ENCODE measurements at places on chromosomes 5 and 9.

GRCh38 chr9:2242831-2243330 is 227.7 kb downstream of the SMARCA2 start:
- no peak for DNase-seq
- no peaks in the 10 kb centered on the region for H3K27me3 ChIP-seq
- 0 out of 2 replicates have a peak, but pooled peaks cover 4% of the 10 kb centered on the region for H3K4me1 ChIP-seq
- peak overlapping the region; percentile 68 for H3K4me3 ChIP-seq
- no peak overlapping the region for H3K27ac ChIP-seq

DNA sequence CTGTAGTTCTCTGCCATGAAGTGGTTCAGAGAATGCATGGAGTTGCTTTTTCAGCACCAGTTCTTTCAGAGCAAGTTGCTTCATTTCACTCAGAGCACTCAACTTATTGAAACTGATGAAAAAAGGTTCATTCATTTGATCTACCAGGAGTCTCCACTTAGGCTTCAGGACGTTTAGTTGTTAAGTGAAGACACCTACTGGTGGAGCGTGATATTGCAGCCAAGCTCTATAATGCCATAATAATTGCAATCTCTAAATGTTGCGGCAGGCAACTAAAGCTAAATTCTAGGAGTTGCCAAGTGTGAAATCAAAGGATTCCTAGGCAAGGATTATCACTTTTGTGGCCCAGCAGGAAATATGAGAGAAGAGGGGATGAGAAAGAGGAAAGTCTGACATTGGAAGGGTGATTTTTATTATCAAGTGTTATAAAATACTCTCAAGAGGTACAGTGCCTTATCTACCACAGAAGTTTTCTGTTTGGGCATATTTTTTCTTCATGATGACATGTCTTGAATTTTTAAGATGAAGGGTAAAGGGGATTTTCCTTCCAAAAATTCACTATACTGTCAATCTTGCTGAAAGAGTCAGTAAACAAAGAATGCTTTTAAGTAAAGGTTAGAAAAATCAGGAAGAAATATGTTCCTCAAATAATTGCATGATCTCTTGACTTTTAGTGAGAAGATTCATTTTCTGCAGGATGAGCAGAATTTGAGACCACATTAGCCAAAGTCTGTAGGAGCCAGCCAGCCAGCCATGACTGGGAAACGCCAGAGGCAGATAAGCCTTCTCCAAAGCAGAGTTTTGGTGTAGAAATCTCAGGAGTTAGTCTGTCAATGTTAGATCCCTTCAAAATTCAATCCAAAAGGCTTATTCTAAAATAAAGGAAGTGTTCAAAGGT is 83.4 kb downstream of the SH3PXD2B start:
- H3K27me3 ChIP-seq: no peaks in the 10 kb centered on the region
- no peak overlapping the region for H3K27ac ChIP-seq
- DNase-seq: no peak
- H3K4me3 ChIP-seq: no peak overlapping the region
- H3K36me3 ChIP-seq: no peaks in the 10 kb centered on the region

DNA sequence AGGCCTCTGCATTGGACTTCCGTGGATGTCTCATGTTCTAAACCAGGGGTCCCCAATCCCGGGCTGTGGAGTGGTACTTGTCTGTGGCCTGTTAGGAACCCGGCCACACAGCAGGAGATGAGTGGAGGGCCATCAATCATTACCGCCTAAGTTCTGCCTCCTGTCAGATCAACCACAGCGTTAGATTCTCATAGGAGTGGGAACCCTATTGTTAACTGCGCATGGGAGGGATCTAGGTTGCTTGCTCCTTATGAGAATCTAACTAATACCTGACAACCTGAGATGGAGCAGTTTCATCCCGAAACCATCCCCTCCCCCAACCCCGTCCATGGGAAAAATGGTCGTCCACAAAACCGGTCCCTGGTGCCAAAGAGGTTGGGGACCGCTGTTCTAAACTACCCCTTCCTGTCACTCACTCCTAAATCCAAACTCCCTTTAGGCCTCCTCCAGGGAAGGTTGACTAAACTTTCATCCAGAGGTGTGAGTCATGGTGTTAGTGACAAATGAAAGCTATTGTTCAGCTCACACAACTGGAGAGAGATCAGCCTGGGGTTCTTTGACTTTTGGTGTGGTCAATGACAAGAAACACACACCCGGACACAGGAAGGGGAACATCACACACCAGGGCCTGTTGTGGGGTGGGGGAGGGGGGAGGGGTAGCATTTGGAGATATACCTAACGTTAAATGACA is 9.5 kb downstream of the KCNV2 start:
- no peak for DNase-seq
- H3K27ac ChIP-seq: no peak overlapping the region
- no peak overlapping the region for H3K4me3 ChIP-seq

DNA sequence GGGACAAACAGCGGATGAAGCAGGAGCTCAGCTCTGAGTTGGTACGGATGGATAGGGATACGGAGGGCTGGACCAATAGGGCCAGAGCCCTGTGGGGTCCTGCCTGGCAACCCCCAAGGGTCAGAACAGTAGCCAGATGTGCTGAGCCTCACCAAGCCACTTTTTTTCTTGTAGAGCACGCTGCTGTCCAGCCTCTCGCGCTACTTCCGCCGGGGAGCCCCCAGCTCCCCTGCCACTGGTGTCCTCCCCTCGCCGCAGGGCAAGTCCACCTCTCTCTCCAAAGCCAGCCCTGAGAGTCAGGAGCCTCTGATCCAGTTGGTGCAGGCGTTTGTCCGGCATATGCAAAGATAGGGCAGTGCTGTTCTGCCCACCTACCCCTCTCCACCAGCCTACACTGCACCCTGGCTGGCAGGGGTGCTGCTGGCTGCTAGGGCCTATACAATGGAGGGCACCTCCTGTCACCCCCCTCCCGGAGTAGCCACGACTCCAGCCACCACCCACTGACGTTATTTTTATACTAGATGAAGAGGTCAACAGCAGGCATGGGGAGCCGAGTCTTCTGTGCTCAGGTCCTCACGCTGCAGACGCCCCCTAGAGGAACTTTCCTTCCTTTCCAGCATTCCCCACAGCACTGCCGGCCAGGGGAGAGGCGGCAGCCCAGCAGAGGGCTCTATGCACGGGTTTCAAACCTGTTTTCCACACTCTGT is 21.6 kb downstream of the SH3GLB2 start:
- H3K4me1 ChIP-seq: no peaks in the 10 kb centered on the region
- peak; percentile 58 for DNase-seq
- no peaks in the 10 kb centered on the region for H3K27me3 ChIP-seq
- H3K4me3 ChIP-seq: no peak overlapping the region
- H3K36me3 ChIP-seq: no peaks in the 10 kb centered on the region

- H3K4me3 ChIP-seq: no peak overlapping the region
- no peaks in the 10 kb centered on the region for H3K27me3 ChIP-seq
- DNase-seq: no peak
- no peak overlapping the region for H3K27ac ChIP-seq
- H3K36me3 ChIP-seq: no peaks in the 10 kb centered on the region
- no peaks in the 10 kb centered on the region for H3K4me1 ChIP-seq
Observed at GRCh38 chr5:100444961-100445360, 90.2 kb upstream of the FAM174A start.

DNA sequence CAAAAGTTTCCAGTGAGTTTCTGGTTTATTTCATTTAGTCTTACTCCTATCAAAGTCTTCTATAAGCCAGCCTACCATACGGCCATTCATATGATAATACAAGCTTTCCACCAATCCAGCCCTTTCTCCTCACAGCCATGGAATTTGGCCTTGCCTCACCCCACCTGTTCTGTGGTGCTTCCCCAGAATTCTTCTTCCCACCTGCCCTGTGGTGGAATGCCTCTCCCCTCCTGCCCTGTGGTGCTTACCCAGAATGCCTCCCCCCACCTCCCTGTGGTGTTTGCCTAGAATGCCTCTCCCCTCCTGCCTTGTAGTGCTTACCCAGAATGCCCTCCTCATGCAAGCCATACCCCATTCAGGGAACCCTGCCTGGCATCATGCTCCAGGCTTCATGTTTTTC is 90.3 kb upstream of the APC start:
- no peaks in the 10 kb centered on the region for H3K4me1 ChIP-seq
- DNase-seq: no peak
- no peaks in the 10 kb centered on the region for H3K36me3 ChIP-seq
- H3K4me3 ChIP-seq: no peak overlapping the region

- H3K27ac ChIP-seq: no peak overlapping the region
- H3K4me1 ChIP-seq: peaks cover 25% of the 10 kb centered on the region
- no peak for DNase-seq
- no peaks in the 10 kb centered on the region for H3K27me3 ChIP-seq
- no peaks in the 10 kb centered on the region for H3K36me3 ChIP-seq
- H3K4me3 ChIP-seq: no peak overlapping the region
Observed at GRCh38 chr5:169700611-169701010, 63.5 kb downstream of the DOCK2 start.

- no peak overlapping the region for H3K4me3 ChIP-seq
- no peaks in the 10 kb centered on the region for H3K4me1 ChIP-seq
- H3K36me3 ChIP-seq: no peaks in the 10 kb centered on the region
- no peak overlapping the region for H3K27ac ChIP-seq
Observed at GRCh38 chr5:178675922-178676321, 49.1 kb upstream of the CLK4 start.

- H3K4me1 ChIP-seq: peaks cover 48% of the 10 kb centered on the region
- no peaks in the 10 kb centered on the region for H3K27me3 ChIP-seq
- H3K36me3 ChIP-seq: no peaks in the 10 kb centered on the region
- peak overlapping the region; percentile 75 for H3K27ac ChIP-seq
Observed at GRCh38 chr5:78638423-78638822, 10.1 kb downstream of the LHFPL2 start.

DNA sequence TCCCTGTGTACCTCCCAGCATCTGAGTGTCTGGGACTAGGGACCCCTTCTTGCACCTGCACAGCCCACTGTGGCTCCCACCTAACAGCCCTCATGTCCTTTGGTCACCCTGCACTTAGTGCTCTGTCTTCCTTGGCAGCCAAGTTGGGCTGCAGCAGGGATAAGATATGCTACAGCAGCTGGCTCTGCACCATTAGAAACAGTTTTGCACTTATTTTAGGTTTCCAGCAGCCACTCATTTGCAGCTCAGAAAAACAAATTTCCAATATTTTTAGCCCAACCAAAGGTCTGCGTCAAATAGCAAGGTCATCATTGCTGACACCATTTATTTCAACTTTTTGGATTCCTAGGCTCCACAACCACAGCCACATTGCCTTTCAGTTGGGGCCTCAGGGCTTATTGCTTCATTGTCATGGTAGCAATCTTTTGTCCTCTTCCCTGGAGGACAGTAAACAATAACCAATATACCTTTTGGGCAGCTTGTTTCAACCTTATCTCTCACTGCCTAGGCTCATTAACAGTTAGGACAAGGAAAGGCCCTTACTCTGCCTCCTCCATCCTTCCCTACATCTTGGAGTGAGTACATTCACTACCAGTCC is 263.9 kb downstream of the COX7C start:
- no peaks in the 10 kb centered on the region for H3K27me3 ChIP-seq
- no peak overlapping the region for H3K27ac ChIP-seq
- DNase-seq: no peak
- H3K36me3 ChIP-seq: no peaks in the 10 kb centered on the region
- H3K4me1 ChIP-seq: no peaks in the 10 kb centered on the region

- H3K4me3 ChIP-seq: peak overlapping the region; percentile 21
- H3K27ac ChIP-seq: no peak overlapping the region
- peak; percentile 56 for DNase-seq
- H3K4me1 ChIP-seq: peaks cover 20% of the 10 kb centered on the region
- no peaks in the 10 kb centered on the region for H3K27me3 ChIP-seq
Observed at GRCh38 chr5:144191998-144192397, 21.3 kb downstream of the KCTD16 start.

GRCh38 chr5:143557061-143557818 is 153.8 kb upstream of the NR3C1 start:
- DNase-seq: no peak
- H3K27ac ChIP-seq: no peak overlapping the region
- peaks cover 14% of the 10 kb centered on the region for H3K4me1 ChIP-seq
- H3K4me3 ChIP-seq: no peak overlapping the region

- peaks cover 97% of the 10 kb centered on the region for H3K27me3 ChIP-seq
- no peak for DNase-seq
- H3K4me3 ChIP-seq: no peak overlapping the region
- no peak overlapping the region for H3K27ac ChIP-seq
Observed at GRCh38 chr9:134968011-134968822, 50.5 kb upstream of the FCN1 start.

GRCh38 chr5:161700065-161700464 is 14.5 kb downstream of the GABRA6 start:
- H3K4me3 ChIP-seq: no peak overlapping the region
- H3K4me1 ChIP-seq: no peaks in the 10 kb centered on the region
- no peak overlapping the region for H3K27ac ChIP-seq
- H3K36me3 ChIP-seq: no peaks in the 10 kb centered on the region
- DNase-seq: no peak

DNA sequence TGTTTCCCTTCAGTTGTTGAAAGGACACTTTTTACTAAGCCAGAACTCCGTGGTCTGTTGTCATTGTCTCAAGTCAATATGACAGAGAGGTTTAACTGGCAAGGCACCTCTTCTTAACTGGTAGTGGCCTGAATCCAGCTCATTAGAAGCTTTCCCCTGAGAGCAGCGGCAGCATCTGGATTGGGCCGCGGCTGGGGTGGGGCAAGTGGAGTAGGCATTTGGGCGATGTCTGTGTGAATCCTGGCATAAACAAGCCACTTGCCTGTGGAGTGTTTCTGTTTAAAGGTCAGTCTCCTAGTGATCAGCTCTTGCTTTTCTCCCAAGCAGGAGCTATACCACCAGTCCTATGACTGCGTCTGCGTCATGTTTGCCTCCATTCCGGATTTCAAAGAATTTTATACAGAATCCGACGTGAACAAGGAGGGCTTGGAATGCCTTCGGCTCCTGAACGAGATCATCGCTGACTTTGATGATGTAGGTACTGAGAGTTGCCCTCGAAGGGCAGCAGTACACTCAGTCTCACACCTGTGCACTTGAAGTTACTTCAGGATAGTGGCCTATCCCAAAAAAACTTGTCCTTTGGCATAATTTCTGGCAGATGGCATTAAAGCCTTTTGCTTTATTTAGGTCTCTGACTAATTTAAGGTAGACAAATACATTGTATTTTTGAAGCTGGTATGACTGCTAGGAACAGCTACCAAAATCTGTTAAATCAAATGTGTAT is 48.9 kb downstream of the CFAP90 start:
- no peak for DNase-seq
- H3K4me3 ChIP-seq: no peak overlapping the region
- H3K4me1 ChIP-seq: no peaks in the 10 kb centered on the region
- H3K27me3 ChIP-seq: peaks cover 81% of the 10 kb centered on the region
- no peaks in the 10 kb centered on the region for H3K36me3 ChIP-seq

- no peaks in the 10 kb centered on the region for H3K27me3 ChIP-seq
- no peaks in the 10 kb centered on the region for H3K4me1 ChIP-seq
- H3K27ac ChIP-seq: no peak overlapping the region
- no peaks in the 10 kb centered on the region for H3K36me3 ChIP-seq
- DNase-seq: no peak
- H3K4me3 ChIP-seq: no peak overlapping the region
Observed at GRCh38 chr5:59049095-59049494, 466.2 kb downstream of the RAB3C start.

GRCh38 chr5:113682497-113683136 is 169.1 kb downstream of the YTHDC2 start:
- DNase-seq: no peak
- H3K4me3 ChIP-seq: no peak overlapping the region
- no peaks in the 10 kb centered on the region for H3K4me1 ChIP-seq
- no peaks in the 10 kb centered on the region for H3K36me3 ChIP-seq
- H3K27me3 ChIP-seq: peaks cover 11% of the 10 kb centered on the region

Measured in PC-9 (cell line).